Brain microvascular endothelial cell (primary cell): ENCODE measurements at places on chromosomes 2 and 18.

DNA sequence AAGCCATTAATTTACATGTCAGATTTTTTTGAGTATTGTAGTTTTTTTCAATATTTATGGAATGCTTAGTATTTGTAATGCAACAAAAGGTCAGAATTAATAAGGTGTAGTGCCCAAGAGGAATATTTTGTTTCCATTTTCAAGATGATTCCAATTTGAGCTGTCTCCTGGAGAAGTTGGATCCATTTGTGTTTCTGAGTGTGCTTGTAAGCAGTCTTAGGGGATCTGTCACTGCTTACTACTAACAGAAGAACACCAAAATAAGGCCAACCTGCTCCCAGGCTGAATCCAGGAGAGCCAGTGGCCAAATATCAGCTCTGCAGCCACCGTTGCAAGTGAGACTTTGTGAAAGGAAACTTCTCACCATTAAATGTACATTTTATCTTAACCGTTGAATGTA is 129.9 kb downstream of the AGAP1 start:
- DNase-seq = no peak

GRCh38 chr2:136259551-136259950 is 141.6 kb upstream of the CXCR4 start:
- no peak for DNase-seq

DNA sequence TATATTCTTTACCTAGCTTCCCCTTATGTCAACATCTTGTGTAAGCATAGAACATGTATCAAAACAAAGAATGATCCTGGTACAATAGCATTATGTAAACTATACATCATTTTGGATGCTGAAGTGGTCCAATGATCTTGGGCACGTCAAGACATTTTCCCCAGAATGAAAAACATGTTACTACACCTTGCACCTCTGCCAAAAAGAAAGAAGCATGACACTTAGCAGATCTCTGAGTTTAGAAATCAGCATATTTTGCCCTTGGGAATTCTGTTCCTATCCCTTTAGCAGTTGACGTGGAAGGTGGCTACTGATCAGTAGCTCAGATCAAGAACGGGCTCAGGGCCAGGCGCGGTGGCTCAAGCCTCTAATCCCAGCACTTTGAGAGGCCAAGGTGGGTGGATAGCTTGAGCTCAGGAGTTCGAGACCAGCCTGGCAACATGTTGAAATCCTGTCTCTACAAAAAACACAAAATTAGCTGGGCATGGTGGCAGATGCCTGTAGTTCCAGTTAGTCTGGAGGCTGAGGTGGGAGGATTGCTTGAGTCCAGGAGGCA is 1.7 kb upstream of the LCLAT1 start:
- no peak for DNase-seq

DNA sequence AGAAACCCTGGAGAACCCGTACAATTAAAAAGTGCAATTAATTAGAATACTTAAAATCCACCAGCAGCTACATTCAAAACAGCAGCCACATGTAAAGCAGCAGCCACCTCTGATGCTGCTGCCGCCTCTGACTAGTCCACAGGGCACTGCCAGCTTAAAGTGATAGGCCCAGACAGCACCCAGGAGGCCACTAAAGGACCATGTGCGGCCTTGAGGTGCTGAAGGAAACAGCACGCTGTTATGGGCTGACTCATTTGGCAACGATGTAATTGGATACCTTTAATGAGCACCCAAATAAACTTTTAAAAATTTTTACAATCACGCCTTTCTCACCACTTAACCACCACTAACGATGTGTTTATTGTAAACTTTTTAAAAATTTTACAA is 209.3 kb upstream of the NCKAP5 start:
- DNase-seq = no peak

- no peak for DNase-seq
These were observed 47.6 kb downstream of the ACTR3 start for GRCh38 chr2:113937501-113937900.

- no peak for DNase-seq
These were observed 128.0 kb downstream of the NFATC1 start for GRCh38 chr18:79523736-79524180.

GRCh38 chr2:101197215-101197745 is 46.1 kb upstream of the TBC1D8 start:
- DNase-seq = no peak
